ENCODE measurements at places on chromosomes 3 and 15.

DNA sequence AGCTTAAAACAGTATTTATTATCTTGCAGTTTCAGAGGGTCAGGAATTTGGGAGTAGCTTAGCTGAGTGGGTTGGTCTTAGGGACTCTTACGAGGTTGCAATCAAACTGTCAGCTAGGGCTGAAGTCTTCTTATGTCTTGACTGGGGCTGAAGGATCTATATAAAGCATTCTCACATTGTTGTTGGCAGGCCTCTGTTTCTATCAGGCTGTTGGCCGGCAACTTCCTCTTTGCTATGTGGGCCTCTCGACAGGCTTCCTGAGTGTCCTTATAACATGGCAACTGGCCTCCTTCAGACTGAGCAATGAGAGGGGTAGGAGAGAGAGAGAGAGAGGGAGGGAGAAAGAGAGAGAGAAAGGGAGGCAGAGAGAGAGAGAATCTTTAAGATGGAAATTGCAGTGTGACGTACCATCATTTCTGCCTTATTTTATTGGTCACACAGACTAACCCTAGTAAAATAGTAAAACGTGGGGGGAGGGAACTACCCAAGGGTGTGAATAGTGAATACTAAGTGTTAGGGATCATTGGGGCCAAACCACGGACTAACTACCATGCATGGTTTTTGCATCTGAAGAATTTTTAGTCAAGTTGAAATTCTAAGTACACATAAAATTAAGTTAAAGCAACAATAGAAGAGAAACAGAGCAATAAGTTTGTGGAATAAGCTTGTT lies 16.1 kb downstream of the FGF7 start:
- no peak for DNase-seq

GRCh38 chr3:97680696-97681095 lies 83.9 kb upstream of the ARL6 start:
- no peak for DNase-seq

- DNase-seq, result no peak
These were observed 3.5 kb downstream of the SPATA12 start for GRCh38 chr3:57064001-57064400.

- DNase-seq, result no peak
These were observed 244.9 kb downstream of the FGF12 start for GRCh38 chr3:192482391-192482790.

DNA sequence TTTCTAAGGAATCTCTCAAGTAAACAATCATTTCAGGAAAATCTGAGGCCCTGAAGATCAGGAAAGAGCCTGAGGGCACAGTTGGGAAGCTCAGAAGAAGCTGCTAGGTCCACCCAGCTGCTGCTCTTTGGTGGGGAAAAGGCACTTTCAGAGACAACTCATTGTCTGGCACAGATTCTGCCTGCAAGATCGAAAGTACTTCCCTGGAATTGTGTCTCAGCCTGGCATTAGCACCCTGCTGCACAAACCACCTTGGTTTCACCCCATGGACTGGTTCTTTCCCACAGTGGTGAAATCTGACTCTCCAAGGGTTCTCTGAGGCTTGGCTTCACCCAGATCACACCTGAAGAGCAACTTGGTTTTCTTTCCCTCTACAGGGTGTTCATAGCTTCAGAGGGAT lies 18.7 kb downstream of the THRB start:
- DNase-seq, result no peak

DNA sequence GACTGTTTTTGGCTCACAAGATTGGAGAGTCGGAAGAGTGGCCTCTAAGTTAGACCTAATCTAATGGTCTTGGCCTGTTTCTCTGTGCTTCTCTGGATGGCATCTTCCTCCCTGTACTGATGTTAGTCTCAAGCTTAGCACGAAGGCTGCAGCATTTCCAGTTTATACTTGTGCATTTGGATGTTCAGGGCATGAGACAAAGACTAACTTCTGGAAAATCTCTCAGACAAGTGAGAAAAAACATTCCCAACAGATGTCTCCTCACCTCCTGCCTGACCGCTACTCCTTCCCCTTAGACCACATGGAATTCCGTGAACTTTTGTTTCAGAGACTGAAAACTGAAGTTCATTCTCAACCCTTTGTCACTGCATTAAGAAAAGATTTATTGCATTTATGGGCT lies 410.8 kb upstream of the MCTP2 start:
- DNase-seq, result no peak

GRCh38 chr3:137121704-137122314 lies 164.0 kb downstream of the IL20RB start:
- DNase-seq, result no peak

DNA sequence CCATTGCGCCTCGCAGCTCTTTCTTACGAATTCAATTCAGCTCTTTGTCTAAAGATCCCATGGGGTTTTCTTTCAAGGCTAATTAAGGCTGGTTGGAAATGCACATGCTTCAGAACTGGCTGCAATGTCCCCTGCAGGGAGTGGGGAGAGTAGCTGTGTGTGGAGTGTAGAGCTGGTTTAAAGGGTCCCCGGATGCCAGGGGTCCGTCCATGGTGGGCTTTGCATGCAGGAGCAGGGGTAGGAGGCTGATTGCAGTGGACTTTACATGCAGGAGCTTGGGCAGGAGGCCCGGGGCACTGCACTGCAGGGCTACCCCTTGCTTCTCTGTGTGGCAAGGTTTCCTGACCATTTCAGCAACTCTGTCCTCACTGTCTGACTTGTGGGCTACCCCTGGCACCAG lies 261.6 kb upstream of the LYSMD4 start:
- DNase-seq, result no peak
